ENCODE measurements at places on chromosomes 3 and 15. TPM values are rescaled to one million over a fixed set of nuclear protein-coding genes. Genes with fewer than 3 reads are reported as not detected.

The TMEM45A gene
- total RNA-seq = 104 TPM

The COL6A6 gene
- 1.2 TPM for total RNA-seq

The NUP210 gene
- not detected for total RNA-seq

The DTWD1 gene
- total RNA-seq = 68.6 TPM

The SMC4 gene
- total RNA-seq = 43.2 TPM

The ACTC1 gene
- not detected for total RNA-seq

The CYP8B1 gene
- not detected for total RNA-seq

The LMCD1 gene
- total RNA-seq = 44.2 TPM

The SLC9C1 gene
- total RNA-seq = 0.14 TPM

The ALDH1A3 gene
- 51.5 TPM for total RNA-seq

The EIF2A gene
- 182 TPM for total RNA-seq

The NR2E3 gene
- total RNA-seq = 0.14 TPM

The SYNPR gene
- not detected for total RNA-seq

The CRTC3 gene
- total RNA-seq = 14.9 TPM

The SPINK8 gene
- not detected for total RNA-seq

The EPHB1 gene
- total RNA-seq = 0.28 TPM

The ROBO2 gene
- total RNA-seq = 24.9 TPM

The ANKDD1A gene
- total RNA-seq = 3.3 TPM

The ZPLD1 gene
- 0.28 TPM for total RNA-seq

The SLITRK3 gene
- not detected for total RNA-seq

The FBXL22 gene
- 1.4 TPM for total RNA-seq

The SLC35G2 gene
- total RNA-seq = 8.2 TPM

The GCHFR gene
- total RNA-seq = 3.2 TPM

The CCR9 gene
- total RNA-seq = not detected

The IL16 gene
- 1.6 TPM for total RNA-seq

The ACOX2 gene
- 25.8 TPM for total RNA-seq

The FOXB1 gene
- total RNA-seq = not detected

The AHSG gene
- not detected for total RNA-seq

The CIB1 gene
- 46.6 TPM for total RNA-seq

The SKOR1 gene
- 0.09 TPM for total RNA-seq

The RASGRP1 gene
- total RNA-seq = 0.37 TPM

The DISP2 gene
- 0.09 TPM for total RNA-seq

The SLC27A2 gene
- total RNA-seq = 0.92 TPM

The OGG1 gene
- 17.1 TPM for total RNA-seq

The FAN1 gene
- 16.1 TPM for total RNA-seq

The POLQ gene
- 1.8 TPM for total RNA-seq

The ERC2 gene
- total RNA-seq = not detected

The GOLGA6B gene
- not detected for total RNA-seq

The SNX22 gene
- total RNA-seq = 0.18 TPM

The TGM5 gene
- total RNA-seq = not detected

The TEX55 gene
- not detected for total RNA-seq

The EEFSEC gene
- 1.3 TPM for total RNA-seq

The SEMA3G gene
- under 0.01 TPM for total RNA-seq

Measured in smooth muscle cell of bladder (primary cell).